Neural progenitor cell (in vitro differentiated cells): ENCODE measurements at places on chromosomes 2 and 18. TPM values are rescaled to one million over a fixed set of nuclear protein-coding genes. Genes with fewer than 3 reads are reported as not detected.

- H3K4me1 ChIP-seq: peaks cover 12% of the 10 kb centered on the region
- no peaks in the 10 kb centered on the region for H3K27me3 ChIP-seq
- no peak overlapping the region for H3K4me3 ChIP-seq
- no peak for DNase-seq
- no peak overlapping the region for H3K27ac ChIP-seq
- H3K36me3 ChIP-seq: no peaks in the 10 kb centered on the region
Observed at GRCh38 chr2:173134703-173135102, 59.1 kb downstream of the MAP3K20 start.

Gene TCF23
- 0.03 TPM in 1 of 2 replicates, not detected in the other for total RNA-seq

Gene AQP12B
- total RNA-seq: not detected in 2 replicates

DNA sequence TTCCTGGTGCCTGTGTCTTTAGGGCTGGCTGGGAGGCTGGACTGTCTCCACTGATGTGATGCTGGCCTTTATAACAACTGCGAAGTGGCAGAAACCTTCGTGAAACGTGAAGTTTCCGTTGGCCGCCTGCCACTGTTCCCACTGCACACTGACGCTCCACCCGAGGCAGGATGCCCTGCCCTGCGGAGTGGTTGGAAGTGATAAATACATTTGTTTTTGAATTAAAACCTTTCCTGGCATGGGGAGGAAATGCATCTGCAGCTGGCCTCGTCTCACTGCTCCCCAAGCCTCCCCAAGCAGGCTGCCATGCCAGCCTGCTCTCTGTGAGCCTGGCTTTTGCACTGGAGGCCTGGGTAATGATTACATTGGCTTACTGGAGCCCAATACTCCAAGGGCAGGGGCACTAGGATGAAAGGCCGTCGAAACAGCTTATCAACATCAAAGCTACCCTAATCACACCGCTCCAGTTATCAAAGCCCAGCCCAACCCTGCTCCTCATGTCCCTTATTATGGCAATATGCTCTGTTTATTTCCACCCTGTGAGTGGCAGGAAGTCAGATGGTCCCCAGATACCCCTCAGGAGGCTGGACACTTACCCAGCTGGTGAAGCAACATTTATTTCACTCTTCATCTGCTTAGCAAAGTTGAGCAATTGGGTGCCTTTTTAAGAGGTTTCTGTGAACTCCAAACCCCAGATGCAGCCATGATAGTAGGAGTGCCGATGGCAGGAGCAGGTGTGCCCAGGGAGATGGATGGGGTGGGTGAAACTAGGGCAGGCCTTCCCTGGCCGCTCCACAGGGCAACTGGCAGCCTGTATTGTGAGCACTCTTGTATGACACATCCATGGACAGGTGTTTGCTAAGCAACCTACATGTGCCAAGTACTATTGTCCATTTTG lies 97.4 kb upstream of the ITGA6 start:
- no peaks in the 10 kb centered on the region for H3K36me3 ChIP-seq
- no peak overlapping the region for H3K27ac ChIP-seq
- H3K4me3 ChIP-seq: no peak overlapping the region
- H3K4me1 ChIP-seq: no peaks in the 10 kb centered on the region

GRCh38 chr2:150586858-150587257 lies 99.4 kb upstream of the RND3 start:
- H3K4me1 ChIP-seq: peaks cover 7% of the 10 kb centered on the region
- H3K4me3 ChIP-seq: no peak overlapping the region
- DNase-seq: no peak
- H3K36me3 ChIP-seq: no peaks in the 10 kb centered on the region
- H3K27ac ChIP-seq: no peak overlapping the region
